ENCODE measurements at places on chromosomes 16 and 17. TPM values are rescaled to one million over a fixed set of nuclear protein-coding genes. Genes with fewer than 3 reads are reported as not detected.

Gene FOXC2
- 0.05 TPM for polyA plus RNA-seq

Gene C17orf78
- polyA plus RNA-seq = not detected

Gene TNFRSF13B
- polyA plus RNA-seq = 142 TPM

Gene NECAB2
- 0.20 TPM for polyA plus RNA-seq

Gene METTL9
- polyA plus RNA-seq = 45.2 TPM

Gene SULT1A3
- polyA plus RNA-seq = 74.1 TPM

Gene SPHK1
- 8.1 TPM for polyA plus RNA-seq

Gene HOXB4
- 2.7 TPM for polyA plus RNA-seq

Gene CNTNAP1
- polyA plus RNA-seq = 1.1 TPM

Gene MYL11
- 2.7 TPM for polyA plus RNA-seq

Gene TNP2
- not detected for polyA plus RNA-seq

Gene MT1F
- polyA plus RNA-seq = 16.6 TPM

Gene EPOP
- 1.5 TPM for polyA plus RNA-seq

Measured in spleen (tissue), 13 donors.